Sigmoid colon (tissue), 7 donors: ENCODE measurements at places on chromosomes 4 and X.

- DNase-seq = no peak
These were observed 97.1 kb downstream of the TMA16 start for GRCh38 chr4:163591614-163592020.

DNA sequence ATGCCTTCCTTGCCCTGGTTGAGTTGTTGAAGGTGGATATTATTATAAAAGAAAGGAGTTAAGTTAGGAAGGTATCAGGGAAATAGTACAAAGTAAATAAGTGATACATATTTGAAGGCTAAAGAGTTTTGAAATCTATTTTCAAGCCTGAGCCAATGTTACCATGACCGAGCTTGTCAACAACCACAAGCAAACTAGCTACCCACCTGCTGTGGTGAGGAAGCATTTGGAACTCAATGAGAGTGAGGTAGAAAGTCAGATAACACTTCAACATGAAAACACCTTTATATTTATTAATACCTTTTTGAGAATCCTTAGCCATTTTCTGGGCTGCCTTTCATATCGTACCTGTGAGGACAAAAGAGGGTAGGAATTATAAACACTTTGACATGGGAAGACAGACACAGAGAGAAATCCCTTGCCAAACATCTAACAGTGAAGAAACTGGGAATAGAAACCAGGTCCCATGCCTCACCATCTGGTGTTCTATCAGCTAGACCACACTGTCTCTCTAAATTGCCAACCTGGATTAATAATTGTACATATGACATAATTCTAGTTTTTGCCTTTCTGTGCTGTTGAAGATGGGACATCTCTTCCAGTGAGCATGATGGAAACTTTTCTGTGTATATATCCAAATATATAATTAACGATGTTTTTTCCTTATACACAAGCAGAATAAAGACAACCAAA is 606.4 kb upstream of the NR3C2 start:
- DNase-seq = no peak

- DNase-seq = no peak
These were observed 65.5 kb upstream of the HHIP start for GRCh38 chr4:144580430-144580829.

- DNase-seq = no peak
These were observed 82.1 kb downstream of the PPP3CA start for GRCh38 chr4:101264993-101265815.

GRCh38 chr4:93061826-93062225 is 758.1 kb downstream of the GRID2 start:
- DNase-seq = no peak

DNA sequence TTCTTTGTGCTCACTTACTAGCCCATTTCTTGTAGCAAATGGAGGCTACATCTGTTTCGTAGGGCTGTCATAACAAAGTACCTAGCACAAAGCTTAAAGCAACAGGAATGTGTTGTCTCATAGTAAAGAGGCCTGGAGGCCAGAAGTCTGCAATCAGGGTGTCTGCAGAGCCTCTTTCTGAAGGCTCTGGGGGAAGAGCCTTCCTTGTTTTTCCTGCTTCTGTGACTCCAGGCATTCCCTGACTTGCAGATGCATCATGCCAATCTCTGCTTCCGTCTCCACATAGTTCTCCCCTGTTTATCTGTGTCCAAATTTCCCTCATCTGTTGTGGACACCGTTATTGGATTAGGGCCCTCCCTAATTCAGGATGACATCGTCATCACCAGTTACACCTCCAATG is 67.1 kb downstream of the SHROOM2 start:
- DNase-seq = no peak

DNA sequence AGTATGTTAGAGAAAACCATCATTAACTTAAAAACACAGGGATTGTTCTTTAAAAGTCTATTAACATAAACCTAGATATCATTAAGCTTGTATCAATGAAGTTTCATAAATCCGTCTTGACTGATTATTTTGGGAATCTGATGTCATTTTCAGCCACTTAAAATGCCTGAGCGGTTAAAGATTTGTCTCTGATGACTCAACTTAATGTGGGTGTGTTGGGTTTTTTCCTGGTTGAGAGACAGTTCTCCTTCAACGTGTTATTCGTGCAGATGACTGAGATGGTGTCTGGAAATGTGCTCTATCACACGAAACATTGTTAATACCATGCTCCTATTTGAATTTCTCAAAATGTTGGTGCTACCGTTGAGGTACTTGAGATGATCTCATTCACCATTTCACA is 227.3 kb upstream of the TENM3 start:
- no peak for DNase-seq

GRCh38 chrX:124354648-124355047 is 8.3 kb downstream of the SH2D1A start:
- DNase-seq = no peak

GRCh38 chrX:55777596-55777995 is 60.0 kb downstream of the RRAGB start:
- DNase-seq = no peak

DNA sequence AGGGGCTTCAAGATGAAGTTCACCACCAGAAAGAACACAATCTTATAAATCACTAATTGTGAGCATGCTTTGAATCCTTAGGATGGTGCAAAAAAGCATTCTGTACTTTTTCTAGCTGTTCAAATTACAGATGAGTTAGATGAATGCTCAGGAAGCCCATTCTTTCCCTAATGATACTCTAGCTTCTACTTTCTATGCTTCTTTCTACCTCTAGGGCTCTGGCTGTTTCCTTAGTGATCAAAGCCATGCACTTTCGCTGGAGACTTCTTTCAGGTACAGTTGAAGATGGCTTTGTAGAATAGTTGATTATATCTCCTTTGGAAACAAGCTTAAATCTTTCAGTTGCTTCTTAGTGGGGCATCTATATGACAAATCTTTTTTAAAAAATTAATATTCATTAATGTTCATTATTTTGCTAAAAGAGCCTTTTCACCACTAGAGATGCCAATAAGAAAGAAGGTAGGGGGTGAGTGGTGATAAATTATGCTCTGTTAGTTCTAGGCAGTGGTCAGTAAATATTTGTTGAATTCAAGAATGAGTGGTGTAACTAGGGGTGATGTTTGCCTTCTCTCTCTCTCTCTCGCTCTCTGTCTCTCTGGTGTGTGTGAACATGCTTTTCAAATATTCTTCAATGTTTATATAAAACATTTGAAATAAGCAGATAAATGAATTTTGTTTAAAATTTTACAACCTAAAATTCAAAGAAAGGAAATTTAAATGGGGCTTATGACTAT is 169.4 kb downstream of the GLUD2 start:
- no peak for DNase-seq

DNA sequence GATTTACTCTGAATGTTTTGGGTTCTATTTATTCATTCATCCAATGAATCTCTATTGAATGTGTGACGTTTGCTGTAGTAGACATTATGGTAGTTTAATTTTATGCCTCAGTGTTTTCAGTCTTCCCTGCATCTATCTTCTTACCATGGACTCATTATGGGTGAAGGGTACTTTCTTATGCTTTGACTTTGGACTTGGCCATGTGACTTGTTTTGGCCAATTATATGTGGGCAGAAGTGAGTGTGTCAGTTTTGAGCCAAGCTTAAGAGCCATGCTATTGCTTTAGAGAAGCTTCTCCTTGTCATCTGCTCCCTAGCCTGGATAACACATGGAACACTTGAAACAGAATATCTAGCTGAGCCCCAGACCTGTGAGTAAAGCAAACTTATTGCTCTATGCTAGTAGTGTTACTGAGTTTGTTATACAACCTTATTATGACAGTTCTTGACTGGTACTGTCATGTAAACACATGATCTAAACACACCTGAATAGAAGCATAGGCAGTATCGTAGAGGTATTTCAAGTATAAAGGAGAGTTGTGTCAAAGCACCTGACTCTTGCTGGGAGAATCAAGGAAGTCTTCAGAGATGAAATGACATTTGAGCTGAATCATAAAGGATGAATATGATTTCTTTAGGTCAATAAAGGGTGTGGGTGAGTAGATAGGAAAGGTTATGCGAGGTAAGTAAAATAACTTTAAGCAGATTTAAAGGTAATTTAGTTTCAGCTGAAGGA is 128.4 kb downstream of the NAA11 start:
- DNase-seq = no peak

DNA sequence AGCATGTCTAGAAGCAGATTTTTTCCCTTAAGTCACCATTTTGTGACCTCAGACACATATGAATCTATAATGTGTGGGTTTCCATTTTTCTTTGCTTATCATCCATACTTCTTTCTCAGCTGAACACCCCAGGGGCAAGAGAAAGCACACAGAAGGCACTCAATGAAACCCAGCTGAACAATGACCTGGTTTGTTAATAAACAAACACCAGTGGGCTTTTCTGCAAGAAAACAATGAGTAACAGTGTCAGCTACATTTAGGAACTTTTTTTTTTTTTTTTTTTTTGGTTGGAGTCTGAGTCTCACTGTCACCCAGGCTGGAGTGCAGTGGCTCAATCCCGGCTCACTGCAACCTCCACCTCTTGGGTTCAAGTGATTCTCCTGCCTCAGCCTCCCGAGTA is 40.7 kb upstream of the KLF3 start:
- no peak for DNase-seq

- peak; percentile 19 for DNase-seq
These were observed 130.6 kb upstream of the STX18 start for GRCh38 chr4:4672402-4672801.

GRCh38 chrX:115363372-115363771 is 73.9 kb downstream of the LUZP4 start:
- DNase-seq = no peak

GRCh38 chrX:1581132-1581531 is 10.3 kb upstream of the AKAP17A start:
- no peak for DNase-seq

- no peak for DNase-seq
These were observed 151.4 kb upstream of the STX18 start for GRCh38 chr4:4693258-4693657.

DNA sequence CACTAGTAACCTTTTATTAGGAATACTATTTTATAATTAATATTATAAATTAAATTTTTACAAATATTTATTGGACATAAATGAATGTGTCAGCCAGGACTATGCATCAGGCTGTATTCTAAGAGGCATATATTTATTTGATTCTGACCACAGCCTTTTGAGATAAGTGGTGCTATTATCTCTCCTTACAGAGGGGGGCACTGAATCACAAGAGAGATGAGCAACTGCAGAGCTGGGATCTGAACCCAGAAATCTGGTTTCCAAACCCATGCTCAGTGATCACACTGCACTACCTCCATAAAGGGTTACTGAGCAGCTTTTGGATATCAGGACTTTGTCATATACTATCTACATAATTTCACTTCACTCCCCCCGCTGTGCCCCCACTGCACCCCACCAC is 322.0 kb downstream of the TMA16 start:
- DNase-seq = no peak

- no peak for DNase-seq
These were observed 339.8 kb upstream of the GATB start for GRCh38 chr4:152100379-152101201.

GRCh38 chr4:154507156-154507555 is 15.6 kb upstream of the DCHS2 start:
- DNase-seq = no peak

DNA sequence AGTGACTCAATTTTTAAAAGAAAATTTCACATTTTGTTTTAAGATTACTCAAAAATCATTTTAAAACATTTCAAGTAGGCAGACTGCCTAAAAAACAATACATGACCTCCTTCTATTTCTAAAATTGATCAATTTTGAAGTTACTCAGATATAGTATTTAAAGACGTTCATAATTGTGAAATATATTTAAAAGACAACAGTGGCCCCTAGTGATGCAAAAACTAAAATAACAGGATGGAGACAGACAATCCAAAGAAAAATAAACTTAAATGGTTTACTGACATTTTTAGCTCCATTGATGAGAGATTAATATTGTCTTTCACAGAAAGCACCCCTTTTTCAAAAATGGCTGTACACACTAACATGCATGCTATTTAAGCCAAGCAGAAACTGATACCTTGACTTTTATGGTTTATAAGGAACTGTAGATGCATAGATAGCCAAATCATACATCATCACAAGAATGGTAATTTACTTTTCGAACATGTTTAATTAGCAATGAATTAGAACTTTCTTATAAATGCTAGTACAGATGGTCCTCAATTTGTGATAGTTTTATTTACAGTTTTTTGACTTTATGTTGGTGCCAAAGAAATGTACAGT is 69.8 kb upstream of the FAT4 start:
- DNase-seq = no peak

GRCh38 chr4:182215148-182215547 is 28.1 kb upstream of the TENM3 start:
- DNase-seq = no peak

DNA sequence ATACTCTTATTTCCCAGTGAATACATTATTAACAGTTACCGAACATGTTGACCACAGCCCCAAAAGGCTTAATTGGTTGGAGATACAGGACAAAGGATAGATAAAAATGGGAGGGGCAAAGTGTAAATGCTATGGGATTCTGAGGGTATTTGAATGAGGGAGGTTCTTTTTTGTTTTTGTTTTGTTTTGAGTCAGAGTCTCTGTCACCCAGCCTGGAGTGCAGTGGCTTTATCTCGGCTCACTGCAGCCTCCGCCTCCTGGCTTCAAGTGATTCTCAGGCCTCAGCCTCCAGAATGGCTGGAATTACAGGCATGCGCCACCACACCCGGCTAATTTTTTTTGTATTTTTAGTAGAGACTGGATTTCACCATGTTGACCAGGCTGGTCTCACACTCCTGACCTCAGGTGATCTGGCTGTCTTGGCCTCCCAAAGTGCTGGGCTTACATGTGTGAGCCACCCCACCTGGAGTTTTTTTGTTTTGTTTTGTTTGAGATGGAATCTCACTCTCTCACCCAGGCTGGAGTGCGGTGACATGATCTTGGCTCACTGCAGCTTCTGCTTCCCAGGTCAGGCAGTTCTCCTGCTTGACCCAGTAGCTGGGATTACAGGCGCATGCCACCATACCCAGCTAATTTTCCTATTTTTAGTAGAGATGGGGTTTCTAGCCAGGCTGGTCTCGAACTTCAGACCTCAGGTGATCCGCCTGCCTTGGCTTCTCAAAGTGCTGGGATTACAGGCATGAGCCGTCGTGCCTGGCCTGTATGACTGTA is 9.0 kb downstream of the UBE2K start:
- DNase-seq = no peak

DNA sequence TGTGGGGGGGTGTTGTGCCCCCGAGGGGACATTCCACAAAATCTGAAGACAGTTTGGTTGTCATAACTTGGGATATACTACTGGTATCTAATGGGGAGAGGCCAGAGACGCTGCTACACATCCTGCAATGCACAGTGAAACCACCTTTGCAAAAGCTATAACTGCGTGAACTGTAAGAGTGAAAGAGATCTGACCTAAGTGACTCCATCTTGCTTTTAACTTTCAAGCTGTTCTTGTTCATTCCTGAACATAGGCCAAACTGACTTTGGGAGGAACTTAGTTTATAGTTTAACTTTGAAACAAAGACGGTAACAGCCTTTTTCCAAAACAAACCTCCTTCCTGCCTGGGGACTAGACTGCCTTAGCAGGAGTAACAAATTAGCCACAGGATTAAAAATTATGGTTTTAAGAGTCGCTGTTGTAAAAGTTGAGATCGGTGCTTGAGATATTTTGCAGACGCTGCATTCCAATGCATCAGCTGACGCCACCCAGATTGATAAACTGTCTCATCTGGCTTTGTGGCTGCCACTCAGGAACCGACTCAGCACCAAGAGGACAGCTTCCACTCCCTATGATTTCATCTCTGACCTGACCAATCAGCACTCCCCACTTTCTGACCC is 70.9 kb downstream of the ATXN3L start:
- DNase-seq = no peak
